ENCODE measurements at places on chromosomes 11 and 22. TPM values are rescaled to one million over a fixed set of nuclear protein-coding genes. Genes with fewer than 3 reads are reported as not detected.

ARHGEF17 gene
- polyA plus RNA-seq = not detected

POTEH gene
- not detected for polyA plus RNA-seq

DNA sequence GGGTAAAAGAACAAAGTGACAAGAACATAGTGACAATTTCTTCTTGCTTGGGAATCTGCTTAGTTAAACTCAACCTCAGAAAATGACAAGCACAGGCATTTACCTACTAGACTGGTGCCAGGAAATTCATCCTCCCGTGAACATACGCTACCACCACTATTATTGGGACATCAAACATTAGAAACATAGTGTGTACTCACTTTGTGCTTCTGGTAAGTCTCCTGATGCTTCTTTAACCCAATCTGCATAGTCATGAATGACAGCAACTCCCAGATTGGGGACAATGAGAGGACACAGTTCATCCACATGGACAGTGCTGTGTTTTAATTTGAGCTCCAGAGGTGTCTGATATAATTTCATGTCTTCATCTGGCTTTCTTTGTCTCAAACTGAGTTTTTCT, 29.2 kb upstream of the CHRNA10 start:
- no peak for DNase-seq

- no peak for DNase-seq
These were observed 39.8 kb upstream of the POGLUT3 start for GRCh38 chr11:108538022-108538424.

- DNase-seq = no peak
These were observed 35.1 kb downstream of the RRP7A start for GRCh38 chr22:42484506-42484905.

MS4A14 gene
- not detected for polyA plus RNA-seq

GRCh38 chr11:56172256-56172830, 4.1 kb upstream of the OR5J2 start:
- DNase-seq = no peak

- DNase-seq = no peak
These were observed 631.4 kb upstream of the B3GAT1 start for GRCh38 chr11:135043434-135043833.

MEI1 gene
- polyA plus RNA-seq = 286 TPM

DNA sequence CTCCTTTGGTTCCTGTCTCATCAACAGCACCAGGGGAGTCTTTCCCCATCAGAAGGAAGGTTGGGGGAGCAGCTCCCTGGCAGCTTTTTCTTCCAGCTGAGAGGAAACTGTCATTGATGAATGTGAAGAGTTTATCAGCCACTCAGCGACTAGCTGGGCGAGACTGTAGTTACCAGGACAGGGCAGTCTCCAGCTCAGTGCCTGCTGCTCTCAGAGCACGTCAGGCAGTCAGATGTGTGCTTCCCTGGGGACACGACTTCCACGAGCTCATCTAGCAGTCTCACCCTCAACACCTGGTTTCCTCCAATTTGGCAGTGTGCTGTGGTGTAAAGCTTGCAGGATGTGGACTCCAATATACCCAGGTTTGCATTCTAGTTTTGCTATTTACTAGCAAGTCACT, 12.5 kb upstream of the C1QTNF4 start:
- DNase-seq = no peak

SYT12 gene
- polyA plus RNA-seq = not detected

GRCh38 chr11:110797453-110797852, 85.2 kb upstream of the ARHGAP20 start:
- no peak for DNase-seq

- no peak for DNase-seq
These were observed 453.7 kb downstream of the INSC start for GRCh38 chr11:15568440-15568839.

MUC15 gene
- polyA plus RNA-seq = not detected

- DNase-seq = no peak
These were observed 142.1 kb downstream of the TRPC6 start for GRCh38 chr11:101441747-101442146.

DNA sequence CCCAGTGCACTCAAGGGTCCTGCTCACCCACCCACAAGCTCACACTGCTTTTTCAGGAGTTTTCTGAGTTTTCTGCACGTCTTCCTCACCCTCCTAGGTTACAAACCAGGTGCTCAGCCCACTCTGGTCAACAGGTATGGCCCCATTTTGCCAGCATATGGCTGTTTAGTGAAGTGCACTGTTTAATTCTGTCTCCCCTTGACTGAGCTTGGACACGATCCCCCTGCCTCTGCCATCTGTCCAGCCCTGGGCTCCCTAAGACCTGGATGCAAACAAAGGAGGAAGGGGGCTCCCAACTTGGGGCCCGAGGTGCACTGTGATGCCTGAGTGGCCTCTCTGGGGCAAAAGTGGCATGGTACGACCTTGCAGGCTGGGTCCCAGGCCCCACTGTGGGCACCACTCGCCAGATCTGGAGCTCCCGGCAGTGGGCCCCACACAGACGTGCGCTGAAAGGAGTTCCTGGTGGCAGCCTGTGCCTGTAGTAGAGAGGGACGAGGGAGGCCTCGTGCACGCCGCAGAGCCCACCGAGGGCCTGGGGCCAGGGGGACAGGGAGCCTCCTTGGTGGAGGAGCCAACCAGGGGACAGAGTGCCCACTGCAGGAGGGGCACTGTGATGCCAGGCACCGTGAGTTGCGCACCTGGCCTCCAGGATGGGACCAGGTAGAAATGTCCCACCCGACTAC, 37.3 kb upstream of the COMT start:
- DNase-seq = no peak

DNA sequence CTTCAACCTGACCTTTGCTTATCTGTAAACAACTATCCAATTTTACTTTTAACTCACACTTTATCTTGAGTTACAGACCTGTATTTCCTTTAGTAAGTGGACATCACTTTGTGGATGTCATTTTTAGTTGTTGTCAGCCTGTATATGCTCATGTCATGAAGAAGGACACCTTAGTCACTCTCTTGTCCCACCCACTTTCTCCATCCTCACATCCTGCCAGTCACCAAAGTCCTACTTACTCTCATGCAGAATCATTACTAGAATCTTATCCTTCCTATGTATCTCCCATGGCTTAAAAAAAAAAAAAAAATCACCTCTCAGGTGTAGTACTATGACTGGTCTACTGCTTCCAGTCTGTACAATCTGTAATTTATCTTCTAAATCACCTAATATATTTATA, 43.3 kb downstream of the SESN3 start:
- no peak for DNase-seq

PRR14L gene
- polyA plus RNA-seq = 13.4 TPM

DNA sequence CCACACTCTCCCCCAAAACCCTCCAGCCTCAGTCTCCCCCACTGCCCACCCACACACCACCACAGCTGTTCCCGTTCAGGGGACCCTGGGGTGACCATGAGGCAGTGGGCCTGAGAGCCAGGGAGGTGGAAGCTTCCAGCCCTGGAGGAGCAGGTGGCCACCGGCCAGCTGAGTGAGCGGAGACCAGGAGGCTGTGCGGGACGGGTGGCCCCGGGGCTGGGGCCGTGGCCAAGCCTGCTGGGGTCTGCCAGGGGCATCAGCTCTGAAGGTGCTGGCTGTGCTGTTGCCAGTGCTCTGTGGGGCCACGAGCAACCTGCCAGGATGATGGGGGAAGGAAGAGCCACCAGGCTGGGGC, 26.0 kb downstream of the OSBPL5 start:
- DNase-seq = no peak

C22orf31 gene
- polyA plus RNA-seq = not detected

C11orf71 gene
- 12.8 TPM for polyA plus RNA-seq

DNA sequence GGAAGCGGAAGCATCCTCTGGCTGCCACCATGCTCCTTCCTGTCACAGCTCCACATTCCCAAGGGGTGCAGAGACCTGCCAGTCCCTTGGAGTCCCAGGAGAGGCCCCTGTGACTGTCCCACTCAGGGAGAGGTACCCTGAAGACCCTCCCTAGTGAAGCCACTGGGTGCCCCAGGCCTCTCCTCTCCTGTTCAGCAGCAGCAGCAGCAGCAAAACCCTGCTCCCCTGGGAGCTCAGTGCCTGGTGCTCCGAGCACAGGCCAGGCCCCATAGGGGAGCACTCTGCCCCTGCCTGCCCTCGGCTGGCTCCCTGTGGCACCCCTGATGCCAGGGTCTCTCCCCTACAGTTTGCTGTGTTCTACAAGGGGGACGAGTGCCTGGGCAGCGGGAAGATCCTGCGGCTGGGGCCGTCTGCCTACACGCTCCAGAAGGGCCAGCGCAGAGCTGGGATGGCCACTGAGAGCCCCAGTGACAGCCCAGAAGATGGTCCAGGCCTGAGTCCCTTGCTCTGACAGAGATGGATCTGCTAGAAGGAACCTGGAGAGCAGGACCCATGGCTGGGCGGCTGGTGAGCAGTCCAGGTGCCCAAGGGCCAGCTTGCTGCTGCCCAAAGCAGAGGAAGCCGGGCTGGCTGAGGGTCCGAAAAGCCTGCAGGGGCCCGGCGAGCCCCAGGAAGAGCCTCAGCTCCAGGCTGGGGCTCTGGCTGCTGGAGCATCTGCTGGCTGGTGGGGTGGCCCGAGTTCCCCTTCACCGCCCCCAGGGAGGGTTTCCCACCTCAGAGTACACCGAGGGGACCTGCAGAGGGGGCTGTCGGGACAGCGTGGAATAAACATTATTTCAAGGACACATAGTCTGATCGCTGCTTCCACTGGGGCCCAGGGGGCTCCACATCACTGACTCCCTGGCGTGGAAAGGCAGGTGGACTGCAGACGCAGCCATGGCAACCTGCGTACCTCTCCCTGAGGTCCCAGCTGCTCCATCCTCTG, 21.3 kb downstream of the TRMU start:
- no peak for DNase-seq

DNA sequence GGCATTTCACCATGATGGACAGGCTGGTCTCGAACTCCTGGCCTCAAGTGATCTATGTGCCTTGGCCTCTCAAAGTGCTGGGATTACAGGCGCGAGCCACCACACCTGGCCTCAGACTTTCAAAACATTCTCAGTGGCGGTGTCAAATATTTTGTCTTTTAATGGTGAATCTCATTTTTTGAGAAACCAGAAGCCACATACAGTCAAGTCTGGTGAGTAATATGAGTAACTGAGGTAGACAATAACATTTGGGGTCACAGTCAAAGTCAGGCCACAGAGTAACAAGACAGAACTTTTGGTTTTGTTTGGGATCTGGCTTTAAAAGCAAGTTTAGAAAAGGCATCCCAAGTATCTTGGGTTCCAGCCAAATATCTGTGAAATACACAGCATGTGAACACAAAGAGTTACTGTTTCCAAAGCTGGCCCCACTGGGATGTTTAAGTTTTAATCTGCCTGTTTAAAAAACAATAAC, 5.6 kb upstream of the TMA7B start:
- no peak for DNase-seq

DNA sequence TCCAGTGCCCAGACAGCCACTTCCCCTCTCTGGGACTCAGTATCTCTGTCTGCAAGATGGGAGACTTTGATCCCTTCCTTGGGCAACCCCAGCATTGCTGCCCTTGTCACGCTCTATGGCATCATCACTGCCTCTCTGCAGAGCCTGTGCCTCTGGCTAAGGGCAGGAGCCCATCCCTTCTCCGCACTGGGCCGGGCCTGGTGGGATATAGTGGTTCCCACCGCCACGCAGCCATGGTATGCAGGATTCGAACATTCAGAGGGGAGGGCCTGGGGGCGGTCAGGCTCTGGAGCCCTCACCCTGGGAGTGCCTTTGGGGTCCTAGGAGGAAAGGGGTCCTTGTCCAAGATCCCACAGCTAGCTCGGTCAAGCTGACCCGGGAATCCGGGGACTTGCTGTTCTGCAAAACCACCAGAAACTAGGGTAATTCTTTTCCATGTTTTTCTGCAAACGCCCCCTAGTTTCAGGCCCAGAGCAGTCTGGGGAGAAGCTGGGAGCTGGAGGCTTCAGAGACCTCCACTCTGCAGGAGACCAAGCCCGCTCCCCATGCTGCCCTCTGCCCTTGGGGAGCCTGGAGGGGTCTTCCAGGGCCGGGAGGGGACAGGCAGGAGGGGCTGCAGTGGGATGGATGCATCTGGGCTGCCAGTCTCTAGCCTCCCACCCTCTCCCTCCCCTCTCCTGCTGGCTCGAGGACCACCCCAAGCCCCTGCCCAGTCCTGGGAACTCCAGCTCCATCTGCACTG, 24.4 kb upstream of the CBX7 start:
- no peak for DNase-seq

NXPE1 gene
- not detected for polyA plus RNA-seq

GRCh38 chr22:36413022-36413775, 25.4 kb upstream of the MYH9 start:
- DNase-seq = no peak

GRCh38 chr11:77522215-77522614, 48.3 kb upstream of the PAK1 start:
- no peak for DNase-seq

- DNase-seq = no peak
These were observed 2.6 kb downstream of the NELL1 start for GRCh38 chr11:20671856-20672546.

DNA sequence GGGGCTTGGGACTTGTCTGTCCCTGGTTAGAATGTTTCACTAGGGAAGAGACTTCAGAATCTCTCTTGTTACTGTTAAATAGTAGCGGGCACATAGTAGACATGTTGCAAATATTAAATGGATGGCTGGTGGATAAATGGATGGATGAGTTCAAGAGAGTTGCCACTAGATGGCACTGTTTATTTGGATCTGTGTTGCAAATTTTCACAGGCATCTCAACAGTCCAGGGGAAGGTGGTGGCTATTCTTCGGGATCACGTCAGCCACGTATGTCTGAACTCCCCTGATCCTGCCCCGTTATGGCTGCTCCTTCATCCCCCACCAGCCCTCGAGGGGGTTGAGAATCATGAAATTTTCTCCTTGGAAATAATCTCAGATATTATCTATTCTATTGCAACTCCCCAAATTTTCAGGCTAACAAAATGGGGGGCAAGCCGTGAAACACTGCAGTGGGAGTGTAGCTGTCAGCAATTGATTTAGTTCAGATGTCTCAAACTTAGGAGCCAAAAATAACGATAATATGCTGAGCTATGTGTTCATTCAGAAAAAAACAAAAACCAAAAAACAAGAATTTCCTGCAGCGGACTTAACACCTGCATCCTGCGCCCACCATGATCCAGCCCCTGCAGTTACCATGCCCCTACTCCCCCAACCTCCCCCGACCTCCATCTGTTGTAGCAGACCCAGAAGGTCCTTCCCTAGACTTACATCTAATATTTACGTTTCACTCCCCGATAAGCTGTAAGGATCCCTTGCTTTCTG, 29.1 kb upstream of the BIRC3 start:
- DNase-seq = peak; percentile 71

GRCh38 chr11:34284811-34285481, 72.9 kb downstream of the ABTB2 start:
- no peak for DNase-seq

GRCh38 chr11:2530855-2531200, 86.0 kb downstream of the KCNQ1 start:
- DNase-seq = no peak
